ENCODE measurements at places on chromosomes 4 and X. TPM values are rescaled to one million over a fixed set of nuclear protein-coding genes. Genes with fewer than 3 reads are reported as not detected.

DNA sequence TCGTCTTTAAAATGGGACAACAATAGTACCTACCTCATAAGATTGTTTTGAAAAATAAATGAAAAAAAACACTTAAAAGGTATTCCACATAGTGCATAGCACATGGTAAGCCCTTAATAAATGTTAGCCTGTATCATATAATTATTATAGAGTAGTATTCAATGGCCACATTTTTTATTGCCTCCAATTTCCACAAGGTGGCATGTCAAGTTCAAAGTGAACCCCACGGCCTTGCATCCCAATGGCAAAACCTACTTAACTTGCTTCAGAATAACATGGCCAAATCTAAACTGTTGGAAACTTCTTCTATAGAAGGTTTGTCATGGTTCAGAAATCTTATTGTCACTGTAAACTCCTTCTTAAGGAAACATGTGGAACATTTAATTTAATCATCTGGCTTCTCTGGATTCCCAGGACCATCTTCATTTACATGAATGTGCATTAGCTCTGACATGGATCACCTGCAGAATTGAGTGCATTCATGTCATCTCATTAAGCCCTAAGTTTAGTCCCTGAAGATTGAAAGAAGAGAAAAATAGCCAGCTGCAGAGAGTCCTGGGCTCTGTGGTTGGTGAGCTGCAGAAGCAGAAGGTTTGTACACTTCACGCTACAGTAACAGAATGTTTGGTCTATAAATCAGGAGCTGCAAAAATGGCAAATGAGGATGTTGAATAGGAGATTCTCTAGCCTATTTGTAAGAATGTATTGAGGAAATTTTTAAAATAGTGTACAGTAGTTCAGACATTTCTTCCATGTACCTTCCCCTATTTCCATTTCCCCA is 61.0 kb downstream of the ANXA3 start:
- DNase-seq: peak; percentile 72

The PAGE1 gene
- not detected for polyA plus RNA-seq

The HPGD gene
- 8.1 TPM for polyA plus RNA-seq

GRCh38 chr4:7333801-7334421 is 100.8 kb downstream of the PSAPL1 start:
- DNase-seq: no peak

DNA sequence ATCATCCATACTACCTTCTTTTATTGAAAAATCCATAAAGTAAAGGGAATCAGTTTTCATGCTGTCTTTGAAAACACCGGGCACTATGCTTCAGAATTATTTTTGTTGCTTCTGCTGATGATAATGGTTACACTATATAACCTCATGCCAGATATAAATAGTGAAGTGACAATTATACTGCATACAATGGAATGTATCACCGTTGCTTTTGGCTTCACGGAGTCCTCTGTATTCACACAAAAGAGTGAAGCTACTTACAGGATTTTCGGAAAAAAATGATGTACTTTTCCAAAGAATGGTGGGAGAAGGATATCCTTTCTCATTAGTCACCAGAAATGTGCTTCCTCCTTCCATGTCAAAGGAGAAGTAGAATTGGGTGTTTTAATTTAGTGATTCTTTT is 159.1 kb upstream of the PITX2 start:
- DNase-seq: no peak

- no peak for DNase-seq
Measured at GRCh38 chr4:87944967-87945366, 30.5 kb upstream of the SPP1 start.

The NPY5R gene
- polyA plus RNA-seq: 0.35 TPM

The TREX2 gene
- 0.20 TPM for polyA plus RNA-seq

GRCh38 chr4:170729897-170730296 is 640.1 kb upstream of the AADAT start:
- DNase-seq: no peak

The NPFFR2 gene
- polyA plus RNA-seq: 1.1 TPM

DNA sequence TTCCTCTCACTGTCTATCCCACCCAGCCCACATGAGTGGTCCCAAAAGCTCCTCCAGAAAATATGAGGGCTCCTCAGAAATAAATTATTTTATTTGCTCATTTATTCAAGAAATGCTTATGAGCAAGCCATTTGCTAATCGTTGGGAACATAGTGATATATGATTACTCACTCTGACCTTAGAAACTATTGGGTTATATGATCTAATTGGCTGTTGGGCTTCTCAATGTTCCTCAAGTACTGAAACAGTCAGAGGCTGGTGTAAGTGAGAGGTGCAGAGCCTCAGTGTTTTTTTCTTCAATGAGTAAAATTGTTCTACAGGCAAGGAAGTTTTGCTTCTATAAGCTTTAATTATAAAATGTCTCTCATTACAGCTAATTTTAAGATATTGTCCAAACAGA is 893.8 kb upstream of the INTU start:
- no peak for DNase-seq

The AFF2 gene
- 3.0 TPM for polyA plus RNA-seq

The SLITRK4 gene
- 14.1 TPM for polyA plus RNA-seq

The CT83 gene
- not detected for polyA plus RNA-seq

- DNase-seq: no peak
Measured at GRCh38 chr4:69759189-69759604, 1.2 kb downstream of the SULT1B1 start.

DNA sequence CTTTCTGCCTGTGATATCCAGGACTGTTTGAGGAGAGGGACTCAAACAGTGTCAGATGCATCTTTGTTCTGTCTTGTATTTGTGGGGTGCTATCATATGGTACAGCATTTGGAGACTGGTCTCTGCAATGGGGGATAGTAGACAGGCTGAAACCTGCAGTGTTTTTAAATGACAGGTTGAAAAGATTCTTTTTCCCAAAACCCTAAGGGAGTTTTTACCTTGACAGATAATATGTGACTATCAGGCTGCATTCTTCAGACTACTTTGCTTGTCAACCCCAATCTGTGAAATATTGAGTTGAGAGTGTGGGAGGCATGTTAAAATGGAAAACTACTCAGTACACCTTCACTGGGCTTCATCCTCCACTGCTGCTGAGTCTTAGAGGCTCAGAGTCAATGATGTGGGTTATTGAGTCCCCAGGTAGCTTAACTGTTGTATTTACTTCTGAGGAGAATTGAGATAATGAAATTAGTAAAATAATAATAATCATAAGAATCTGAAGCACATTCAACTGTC is 274.9 kb downstream of the GASK1B start:
- no peak for DNase-seq

DNA sequence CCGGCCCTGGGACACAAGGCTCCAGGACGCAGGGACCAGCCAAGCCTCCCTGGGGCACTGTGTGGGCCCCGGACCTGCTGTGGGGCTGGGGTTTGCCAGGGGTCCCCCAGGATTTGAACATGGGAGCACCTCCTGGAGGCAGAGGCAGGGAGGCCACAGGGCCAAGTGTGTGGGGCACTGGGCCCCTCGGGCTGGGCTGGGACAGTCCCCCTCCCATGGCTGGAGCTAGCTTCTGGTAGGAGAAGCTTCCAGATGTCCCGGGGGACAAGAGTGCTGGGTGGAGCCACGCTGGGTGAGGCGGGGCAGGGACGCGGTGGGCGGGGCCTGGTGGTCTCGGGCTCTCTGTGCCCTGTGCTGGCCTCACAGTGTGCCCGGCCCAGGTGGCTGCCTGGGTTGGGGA is 18.6 kb downstream of the FGFRL1 start:
- no peak for DNase-seq

DNA sequence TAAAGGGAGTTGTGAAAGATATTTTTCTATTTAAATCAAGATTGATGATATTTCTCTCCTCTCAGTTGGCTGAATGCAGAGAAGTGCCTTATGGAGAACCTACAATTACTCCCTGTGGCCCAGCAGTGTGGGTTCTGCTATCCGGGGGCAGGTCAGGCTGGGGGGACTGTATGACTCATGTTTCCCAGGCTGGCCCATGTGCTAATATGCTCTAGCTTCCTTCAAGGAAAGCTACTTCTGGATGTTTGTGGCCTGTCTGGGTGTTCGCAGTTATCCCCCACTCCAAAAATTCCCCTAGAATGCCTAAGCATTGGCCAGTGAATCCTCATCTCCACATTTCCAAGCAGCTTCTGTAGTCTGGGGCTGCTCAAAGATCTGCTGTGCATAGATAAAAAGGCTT is 58.9 kb upstream of the SPP1 start:
- DNase-seq: peak; percentile 13

The ARX gene
- polyA plus RNA-seq: 5.5 TPM

- no peak for DNase-seq
Measured at GRCh38 chr4:141676087-141676670, 39.8 kb downstream of the IL15 start.

- peak; percentile 67 for DNase-seq
Measured at GRCh38 chr4:181939199-181939945, 303.8 kb upstream of the TENM3 start.

DNA sequence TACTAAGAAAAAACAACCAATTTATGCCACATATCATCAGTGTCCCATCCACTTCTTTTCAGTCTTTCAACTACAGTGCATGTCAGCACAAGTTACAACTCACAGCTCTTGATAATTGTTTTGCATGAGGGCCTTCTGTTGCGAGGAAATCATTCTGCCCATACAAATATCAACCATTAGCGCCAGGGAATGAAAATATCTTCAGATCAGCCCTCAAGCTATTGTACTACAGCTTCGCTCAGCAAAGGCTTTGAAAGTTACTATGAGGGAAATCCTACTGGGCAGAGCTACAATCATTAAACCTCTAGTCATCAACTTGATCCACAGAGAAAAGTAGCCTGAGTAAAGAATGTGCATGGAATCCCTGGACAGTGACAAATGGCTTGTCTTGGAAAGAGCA is 1023.6 kb upstream of the HS3ST1 start:
- DNase-seq: no peak

DNA sequence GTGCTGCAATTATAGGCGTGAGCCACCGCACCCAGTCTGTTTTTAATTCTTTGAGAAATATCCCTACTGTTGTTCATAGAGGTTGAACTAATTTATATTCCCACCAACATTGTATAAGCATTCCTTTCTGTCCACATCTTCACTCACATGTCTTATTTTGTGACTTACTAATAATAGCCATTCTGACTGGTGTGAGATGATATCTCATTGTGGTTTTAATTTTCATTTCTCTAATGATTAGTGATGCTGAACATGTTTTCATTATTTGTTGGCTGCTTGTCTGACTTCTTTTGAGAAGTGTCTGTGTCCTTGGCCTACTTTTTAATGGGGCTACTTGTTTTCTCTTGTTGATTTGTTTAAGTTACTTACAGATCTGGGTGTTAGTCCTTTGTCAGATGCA is 310.9 kb upstream of the MAOA start:
- DNase-seq: no peak

The PCSK1N gene
- polyA plus RNA-seq: 0.15 TPM

DNA sequence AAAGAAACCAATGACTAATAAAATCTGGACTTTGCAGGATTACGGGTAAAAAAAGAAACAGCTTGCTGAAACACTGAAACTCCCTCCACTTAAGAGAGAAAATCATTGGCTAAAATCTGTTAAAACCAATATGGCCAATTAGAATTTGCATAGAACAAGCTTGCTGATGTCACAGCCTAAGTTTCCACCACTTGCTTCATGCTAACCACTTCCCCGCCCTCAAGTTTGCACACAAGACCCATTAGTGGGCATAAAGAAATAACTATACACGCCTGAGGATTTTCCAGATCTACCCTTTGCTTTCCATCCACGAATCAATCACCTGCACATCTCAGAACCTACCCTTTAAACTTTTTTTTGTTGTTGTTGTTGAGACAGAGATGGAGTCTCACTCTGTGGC is 42.7 kb upstream of the PHEX start:
- no peak for DNase-seq

The RNF212 gene
- 6.0 TPM for polyA plus RNA-seq

DNA sequence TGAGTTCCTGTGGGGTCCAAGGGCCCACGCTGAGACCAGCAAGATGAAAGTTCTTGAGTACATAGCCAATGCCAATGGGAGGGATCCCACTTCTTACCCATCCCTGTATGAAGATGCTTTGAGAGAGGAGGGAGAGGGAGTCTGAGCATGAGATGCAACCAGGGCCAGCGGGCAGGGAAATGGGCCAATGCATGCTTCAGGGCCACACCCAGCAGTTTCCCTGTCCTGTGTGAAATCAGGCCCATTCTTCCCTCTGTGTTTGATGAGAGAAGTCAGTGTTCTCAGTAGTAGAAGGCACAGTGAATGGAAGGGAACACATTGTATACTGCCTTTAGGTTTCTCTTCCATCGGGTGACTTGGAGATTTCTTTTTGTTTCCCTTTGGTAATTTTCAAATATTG is 4.8 kb downstream of the MAGEA11 start:
- DNase-seq: no peak

GRCh38 chrX:108366644-108367406 is 71.4 kb downstream of the COL4A6 start:
- no peak for DNase-seq

All from muscle of leg (tissue), 16 donors.